ENCODE measurements at places on chromosomes 7 and 10.

- DNase-seq = no peak
These were observed 26.7 kb upstream of the LYZL2 start for GRCh38 chr10:30656233-30656632.

DNA sequence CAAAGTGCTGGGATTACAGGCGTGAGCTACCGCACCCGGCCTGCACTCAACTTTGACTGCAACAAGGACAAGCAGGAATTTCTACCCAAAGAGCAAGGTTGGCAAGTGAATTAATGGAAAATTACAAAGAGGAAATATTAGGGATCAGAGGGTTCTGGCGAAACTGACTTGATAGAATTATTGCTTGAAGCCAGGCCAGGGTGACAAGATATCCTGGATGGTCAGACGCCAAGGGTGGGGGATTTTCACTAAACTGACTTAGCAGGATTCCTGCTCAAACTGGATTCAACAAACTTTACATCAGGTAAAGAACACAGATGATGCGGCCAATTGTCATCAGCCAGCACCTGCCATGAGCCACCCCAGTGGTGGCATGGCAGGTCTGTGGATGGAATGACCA is 603.6 kb upstream of the MGMT start:
- DNase-seq = no peak

DNA sequence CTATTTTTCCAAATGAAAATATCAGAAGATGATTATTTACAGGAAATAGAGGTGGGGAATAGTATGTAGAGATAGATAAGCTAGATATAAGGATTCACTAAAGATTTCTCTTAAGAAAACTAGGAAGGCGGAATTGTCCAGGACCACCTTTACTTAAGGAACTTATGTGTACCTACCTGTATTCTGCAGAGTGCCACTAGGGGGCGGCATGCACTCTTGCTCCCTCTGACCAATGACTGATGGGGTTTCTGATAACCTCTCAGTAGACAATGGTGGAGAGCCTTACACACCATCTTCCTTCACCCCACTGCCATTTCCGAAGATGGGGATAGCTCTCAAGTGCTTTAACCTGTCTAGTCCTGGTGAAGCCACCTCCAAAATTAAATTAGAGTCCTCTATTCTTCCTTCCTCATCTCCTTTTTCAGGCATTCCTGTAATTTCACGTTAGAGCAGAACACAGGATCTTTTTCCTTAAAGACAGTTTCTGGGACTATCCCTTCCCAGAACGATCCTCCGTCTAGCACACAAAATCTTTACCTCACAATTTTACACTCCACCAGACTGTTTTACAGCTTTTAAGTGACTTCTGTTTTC is 453.1 kb downstream of the SORCS1 start:
- peak; percentile 11 for DNase-seq

DNA sequence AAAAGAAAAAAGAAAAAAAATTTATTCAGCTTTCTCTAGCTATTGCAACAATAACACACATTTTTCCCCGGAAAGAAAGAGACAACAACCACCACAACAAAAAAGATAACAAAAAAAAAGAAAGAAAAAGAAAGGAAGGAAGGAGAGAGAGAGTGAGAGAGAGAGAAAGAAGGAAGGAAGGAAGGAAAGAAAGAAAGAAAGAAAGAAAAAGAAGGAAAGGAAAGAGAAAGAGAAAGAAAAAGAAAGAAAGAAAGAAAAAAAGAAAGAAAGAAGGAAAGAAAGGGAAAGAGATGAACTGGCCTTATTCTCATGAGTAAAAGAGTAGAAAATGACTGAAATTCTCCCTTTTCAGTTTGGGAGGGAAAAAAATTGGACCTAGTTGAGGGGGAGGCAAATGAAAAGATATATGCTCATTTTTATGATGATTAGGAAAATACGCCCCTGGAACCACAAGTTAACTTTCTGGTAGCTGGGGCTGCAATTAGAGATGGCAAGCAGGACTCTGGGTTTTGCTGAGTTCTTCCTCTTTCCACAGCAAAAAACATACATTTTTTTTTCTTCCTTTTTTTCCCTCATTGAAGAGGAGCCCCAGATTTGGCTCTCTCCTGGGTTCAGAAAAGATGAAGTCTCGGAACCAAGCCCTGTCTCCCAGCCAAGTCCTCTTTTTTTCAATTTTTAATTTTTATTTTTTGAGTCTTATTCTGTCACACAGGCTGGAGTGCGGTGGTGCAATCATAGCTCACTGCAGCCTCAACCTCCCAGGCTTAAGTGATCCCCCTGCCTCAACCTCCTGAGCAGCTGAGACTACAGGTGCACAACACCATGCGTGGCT is 12.6 kb upstream of the PRDX3 start:
- no peak for DNase-seq

DNA sequence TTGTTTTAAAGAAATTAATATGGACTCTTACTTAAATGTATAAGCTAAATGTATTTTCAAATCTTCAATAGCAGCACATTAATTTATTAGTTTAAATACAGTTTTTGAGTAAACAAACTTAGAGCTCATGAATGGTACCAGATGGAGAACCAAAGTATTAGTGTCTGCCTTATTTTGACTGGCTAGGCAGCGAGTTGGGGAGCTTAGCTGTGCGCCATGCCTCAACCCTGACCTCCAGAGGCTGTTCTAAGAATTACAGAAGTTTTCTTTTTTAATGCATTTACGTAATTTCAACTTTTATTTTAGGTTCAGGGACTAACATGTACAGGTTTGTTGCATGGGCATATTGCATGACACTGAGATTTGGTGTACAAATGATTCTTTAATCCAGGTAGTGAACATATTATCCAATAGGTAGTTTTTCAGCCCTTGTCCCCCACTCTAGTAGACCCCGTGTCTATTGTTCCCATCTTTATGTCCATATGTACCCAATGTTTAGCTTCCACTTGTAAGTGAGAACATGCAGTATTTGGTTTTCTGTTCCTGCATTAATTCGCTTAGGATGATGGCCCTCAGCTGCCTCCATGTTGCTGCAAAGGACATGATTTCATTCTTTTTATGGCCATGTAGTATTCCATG is 166.8 kb downstream of the IQUB start:
- peak; percentile 19 for DNase-seq

DNA sequence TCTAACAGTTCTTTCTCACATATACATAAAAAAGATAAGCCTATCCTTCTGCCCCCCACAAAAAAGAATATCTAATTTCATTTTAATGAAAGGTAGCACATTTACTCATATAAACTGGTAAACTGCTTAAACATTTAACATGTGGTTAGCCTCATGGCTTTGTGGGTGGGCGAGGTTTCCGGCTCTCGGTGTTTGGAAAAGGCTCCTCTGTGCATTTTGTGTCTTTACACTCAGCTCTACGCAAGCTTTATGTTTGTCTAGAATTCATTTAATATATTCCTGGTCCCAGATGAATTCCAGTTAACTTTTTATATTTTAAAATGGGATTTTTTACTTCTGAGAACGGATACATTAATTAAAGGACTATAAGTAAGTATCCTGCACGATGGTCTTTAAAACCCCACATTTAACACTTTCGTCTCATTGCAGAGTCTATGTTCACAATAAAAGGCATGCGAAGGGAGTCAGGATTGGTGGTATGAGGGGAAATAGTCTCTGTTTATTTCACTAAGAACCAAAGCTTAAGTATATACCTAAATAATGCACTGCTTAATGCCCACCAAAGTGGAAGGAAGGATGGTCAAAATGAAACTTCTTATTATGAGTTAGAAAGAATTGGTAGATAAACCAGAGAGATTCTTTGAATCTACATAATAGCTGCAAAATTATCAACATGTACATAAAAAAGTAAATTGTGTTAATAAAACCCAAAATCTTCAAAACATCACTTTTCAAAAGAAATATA is 197.2 kb downstream of the CRPPA start:
- DNase-seq = no peak

GRCh38 chr7:110620110-110620735 is 470.7 kb upstream of the LRRN3 start:
- no peak for DNase-seq

DNA sequence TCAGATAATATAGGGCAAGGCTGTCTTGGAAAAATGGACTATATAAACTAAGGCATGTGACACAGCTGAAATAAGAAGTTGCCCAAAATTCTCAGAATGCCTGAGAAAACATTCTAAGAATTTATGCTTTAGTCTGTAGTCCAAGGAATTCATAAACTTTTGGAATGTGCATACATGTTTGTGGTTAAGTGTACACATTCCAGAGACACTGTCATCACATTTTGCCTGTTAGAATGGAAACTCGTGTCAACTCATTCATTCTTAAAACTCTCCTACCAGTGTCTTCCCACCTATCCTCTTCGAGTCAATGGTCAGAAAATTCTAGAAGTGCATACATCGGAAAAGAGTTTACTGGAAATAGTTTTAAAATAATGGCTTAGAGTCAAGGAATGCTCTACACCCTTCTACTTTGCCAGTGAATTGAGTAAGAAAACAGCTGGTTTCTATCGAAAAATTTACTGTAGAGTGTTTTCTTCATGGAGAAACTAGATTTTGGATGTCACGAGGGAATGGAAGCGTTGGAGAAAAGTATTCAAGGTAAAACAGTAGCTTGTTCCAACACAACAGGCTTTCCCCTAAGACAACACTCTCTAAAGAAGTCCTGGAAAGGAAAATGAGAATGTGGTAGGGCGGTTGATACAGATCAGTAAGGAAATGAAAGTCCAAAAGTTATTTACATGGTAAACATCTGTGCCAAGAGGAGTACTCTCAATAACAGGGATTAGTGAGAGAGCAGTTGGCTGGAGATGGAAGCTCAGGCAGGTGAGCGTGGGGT is 1177.6 kb upstream of the C7orf33 start:
- DNase-seq = no peak

DNA sequence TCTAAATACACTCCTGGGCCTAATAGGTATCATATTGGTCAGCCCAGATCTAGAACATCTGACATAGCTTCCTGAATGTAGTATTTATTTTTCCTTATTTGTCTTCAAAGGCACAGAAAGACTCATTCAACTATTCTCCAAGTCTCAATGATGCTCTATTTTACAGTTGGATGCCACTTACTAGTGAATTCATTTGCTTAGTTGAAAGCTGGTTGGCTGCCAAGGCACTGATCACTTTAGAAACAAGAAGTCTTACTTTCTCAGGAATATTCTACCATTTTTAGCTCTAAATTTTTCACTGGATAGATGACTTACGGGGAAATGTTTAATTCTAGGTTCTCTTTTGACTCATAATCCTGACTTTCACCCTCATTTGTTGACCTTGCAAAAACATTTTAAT is 863.4 kb downstream of the SORCS1 start:
- no peak for DNase-seq

GRCh38 chr7:1679326-1679965 is 9.4 kb downstream of the ELFN1 start:
- no peak for DNase-seq

DNA sequence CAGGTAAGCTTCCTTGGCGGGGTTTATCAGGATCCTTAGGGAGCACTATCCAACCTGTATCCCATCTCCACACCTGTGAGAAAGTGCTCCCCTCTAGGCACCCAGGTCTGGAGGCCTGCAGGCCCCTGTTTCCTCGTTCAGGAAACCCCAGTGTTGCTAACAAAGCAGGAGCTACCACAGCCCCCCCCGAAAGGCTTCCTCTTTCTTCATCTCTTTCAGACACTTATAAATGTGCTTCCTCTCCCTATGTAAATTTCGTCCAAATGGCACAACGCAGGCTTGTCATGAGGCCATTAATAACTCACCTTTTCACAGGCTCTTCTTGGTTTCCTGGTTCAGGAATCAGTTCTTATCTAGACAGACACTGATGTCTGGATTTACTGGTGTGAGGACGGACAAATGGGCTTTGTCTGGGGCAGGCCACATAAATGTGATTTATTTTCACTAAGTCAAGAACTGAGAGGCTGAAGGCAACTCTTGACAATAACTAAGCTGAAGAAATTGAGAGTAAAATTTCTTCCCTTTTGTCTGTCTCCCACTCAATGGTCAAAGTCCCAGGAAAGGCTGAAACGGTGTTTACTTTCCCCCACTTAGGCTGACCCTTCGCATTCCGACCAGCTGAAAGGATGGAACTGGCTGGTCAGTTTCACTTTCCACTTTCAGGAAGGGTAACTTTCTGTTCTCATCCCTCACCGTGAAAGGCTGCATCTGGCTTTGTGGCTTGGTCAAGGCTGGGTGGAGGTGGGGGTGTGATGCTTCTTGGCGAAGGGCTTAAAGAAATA is 46.8 kb downstream of the PIK3AP1 start:
- peak; percentile 16 for DNase-seq

- DNase-seq = no peak
These were observed 309.2 kb downstream of the GFRA1 start for GRCh38 chr10:115963848-115964247.

DNA sequence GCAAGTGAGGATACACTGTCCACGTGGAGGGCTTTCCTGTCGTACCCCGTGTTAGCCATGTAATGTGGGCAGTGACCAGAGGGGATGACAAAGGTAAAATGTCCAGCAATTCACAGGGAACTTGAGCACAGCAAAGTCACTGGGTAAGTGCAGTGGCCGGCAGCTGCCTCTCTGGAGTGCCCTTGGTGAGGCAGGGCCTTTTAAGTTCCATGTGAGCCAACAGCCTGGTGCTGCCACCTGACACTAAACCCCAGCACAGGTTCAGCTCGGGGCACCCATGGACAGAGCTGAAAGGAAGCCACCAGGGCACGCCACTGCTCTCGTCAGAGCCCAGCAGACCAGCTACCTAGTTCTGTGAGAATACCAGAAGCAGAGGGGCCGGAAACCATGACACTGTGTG is 168.3 kb downstream of the PRKAG2 start:
- DNase-seq = no peak

GRCh38 chr10:77156406-77156879 is 481.2 kb downstream of the KCNMA1 start:
- no peak for DNase-seq

GRCh38 chr10:44395396-44395795 is 10.5 kb upstream of the CXCL12 start:
- no peak for DNase-seq

- no peak for DNase-seq
These were observed 313.1 kb upstream of the DGKB start for GRCh38 chr7:15215616-15216015.

- no peak for DNase-seq
These were observed 29.0 kb upstream of the GNA12 start for GRCh38 chr7:2873146-2873545.

DNA sequence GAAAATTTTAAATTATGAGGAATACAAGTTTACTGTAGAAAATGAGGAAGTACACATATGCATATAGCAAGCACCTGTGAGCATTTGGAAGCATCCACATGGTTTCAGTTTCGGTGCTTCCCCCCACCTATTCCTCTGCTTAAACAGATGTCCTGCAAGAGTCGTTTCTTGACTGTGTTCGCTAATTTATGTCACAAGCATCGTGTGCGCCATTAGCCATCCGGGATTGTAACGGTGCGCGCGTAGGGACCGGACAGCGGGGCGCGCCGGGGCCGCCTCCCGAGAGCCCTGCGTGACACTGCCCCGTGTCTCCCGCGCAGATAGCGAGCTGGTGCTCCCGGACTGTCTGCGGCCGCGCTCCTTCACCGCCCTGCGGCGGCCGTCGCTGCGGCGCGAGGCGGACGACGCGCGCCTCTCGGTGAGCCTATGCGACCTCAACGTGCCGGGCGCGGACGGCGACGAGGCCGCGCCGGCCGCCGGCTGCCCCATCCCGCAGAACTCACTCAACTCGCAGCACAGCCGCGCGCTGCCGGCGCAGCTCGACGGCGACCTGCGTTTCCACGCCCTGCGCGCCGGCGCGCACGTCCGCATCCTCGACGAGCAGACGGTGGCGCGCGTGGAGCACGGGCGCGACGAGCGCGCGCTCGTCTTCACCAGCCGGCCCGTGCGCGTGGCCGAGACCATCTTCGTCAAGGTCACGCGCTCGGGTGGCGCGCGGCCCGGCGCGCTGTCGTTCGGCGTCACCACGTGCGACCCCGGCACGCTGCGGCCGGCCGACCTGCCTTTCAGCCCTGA is 90.9 kb downstream of the NEURL1 start:
- no peak for DNase-seq

Measured in HuH-7.5 (cell line).